HCT116 (cell line): ENCODE measurements at places on chromosomes 4 and X. TPM values are rescaled to one million over a fixed set of nuclear protein-coding genes. Genes with fewer than 3 reads are reported as not detected.

DNA sequence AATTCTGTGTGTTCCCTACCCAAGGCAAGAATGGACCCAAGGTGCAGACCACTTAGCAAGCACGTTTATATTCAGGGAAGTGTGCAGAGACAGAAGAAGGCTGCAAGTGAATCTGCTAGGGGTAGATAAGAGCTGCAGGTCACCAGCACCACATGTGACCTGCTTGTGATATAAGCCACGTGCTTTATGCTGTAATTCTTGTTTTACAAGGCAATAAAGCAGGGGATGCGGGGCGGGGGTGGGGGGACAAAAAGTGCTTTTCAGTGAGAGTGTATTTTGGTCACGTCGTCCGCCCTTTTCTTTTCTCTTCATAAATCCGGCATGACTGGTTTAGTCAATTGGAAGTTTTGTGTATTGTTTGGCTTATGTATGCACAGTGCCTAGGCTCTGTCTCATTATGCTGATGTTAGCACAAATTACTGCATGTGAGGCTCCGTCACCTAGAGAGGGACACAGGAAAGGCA is 192.7 kb downstream of the RBMX2 start:
- no peak for DNase-seq

GRCh38 chr4:66885501-66886165 is 659.7 kb downstream of the CENPC start:
- DNase-seq, result no peak

GRCh38 chrX:109889289-109890006 is 113.5 kb upstream of the TMEM164 start:
- DNase-seq, result no peak

DNA sequence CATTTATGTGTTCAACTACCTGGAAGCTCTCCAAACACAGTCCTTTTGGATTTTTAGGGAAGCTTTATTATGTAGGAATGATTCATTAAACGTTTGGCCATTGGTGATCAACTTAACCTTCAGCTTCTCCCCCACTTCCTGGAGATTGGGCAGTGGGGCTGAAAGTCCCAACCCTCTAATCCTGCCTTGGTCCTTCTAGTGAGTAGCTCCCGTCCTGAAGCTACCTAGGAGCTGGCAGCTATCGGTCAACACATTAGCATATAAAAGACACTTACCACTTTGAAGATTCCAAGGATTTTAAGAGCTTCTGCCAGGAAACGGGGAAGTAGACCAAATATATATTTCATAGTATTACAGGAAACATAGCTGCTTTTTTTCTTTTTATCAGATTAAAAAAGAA is 69.7 kb downstream of the MCUB start:
- no peak for DNase-seq

- no peak for DNase-seq
Measured at GRCh38 chr4:7993671-7994070, 54.0 kb upstream of the AFAP1 start.

The BMX gene
- total RNA-seq, result not detected

The SYNPO2 gene
- 0.93 TPM for total RNA-seq

- DNase-seq, result no peak
Measured at GRCh38 chr4:5322321-5322720, 271.0 kb downstream of the STK32B start.

- no peak for DNase-seq
Measured at GRCh38 chr4:89576246-89576645, 260.7 kb downstream of the SNCA start.

The AVPR2 gene
- total RNA-seq, result not detected

DNA sequence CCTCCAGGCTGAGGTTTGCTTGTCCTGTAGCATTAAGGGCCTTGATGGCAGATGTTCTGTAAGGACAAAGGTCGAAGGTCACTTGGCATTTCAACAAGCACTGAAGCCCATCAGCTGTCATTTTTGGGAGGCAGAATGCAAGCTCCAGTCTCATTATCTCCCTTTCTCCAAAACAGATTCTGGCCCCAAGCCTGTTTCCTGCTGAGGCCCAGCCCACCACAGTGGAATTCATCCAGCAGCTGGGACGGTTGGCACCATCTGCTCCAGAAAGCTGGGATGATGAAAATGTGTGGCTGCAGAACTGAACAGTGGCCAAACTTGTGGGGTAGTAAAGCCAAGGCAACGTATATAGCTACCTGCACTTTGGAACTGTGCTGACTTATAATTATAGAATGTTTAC is 17.7 kb upstream of the PPEF2 start:
- no peak for DNase-seq

DNA sequence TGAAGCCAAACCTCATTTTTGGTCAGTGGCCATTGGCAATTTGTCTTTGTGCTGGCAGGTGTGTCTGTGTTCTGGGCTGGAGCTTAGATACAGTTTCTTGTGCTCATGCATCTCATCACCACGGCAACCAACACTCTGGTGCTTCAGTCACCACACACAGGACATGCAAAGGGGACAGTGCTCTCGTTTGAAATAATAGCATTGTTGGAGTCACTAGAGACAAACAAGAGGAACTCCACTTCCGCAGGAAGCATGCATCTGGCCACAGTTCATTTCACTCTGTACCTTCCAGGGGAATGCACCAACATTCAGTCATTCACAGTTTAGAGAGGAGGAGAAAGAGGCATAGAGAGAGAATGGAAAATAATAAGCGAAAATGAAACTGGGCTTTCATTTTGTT is 267.4 kb downstream of the ANK2 start:
- no peak for DNase-seq

DNA sequence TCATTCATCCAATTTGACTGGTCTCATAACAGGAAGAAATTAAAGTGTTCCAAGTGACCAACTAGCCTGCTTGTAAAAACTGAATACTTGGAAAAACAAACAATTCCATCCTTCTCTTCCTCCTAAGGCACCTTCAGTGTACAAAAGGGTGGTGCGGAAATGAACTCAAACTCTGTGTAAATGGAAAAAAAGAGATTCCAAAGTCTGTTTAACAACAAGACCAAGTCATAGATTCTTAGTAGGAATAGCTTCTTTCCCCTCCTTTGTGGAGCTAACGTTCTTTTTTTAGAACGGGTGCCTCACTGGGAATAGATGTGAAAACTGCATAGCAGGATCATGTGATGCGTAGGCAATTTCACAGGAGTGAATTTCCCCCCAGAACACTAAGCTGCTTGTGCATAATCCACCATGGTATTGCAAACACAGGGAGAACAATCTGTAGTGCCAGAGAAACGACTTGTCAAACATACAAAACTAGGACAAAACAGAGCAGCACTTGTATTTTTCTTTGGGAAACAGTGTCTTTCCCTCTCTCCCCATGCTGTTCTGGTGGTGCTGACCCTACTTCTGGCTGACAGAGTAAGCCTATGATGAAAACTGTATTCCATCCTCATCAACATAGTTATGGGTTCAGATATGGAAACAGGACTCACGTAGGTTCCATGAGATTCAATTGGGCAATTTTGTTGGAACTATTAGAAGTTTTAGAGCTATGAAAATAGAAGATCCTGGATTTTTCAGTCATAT is 13.2 kb upstream of the SOD3 start:
- DNase-seq, result no peak

- no peak for DNase-seq
Measured at GRCh38 chr4:146637621-146638332, 916 bp upstream of the POU4F2 start.

The ENPP6 gene
- not detected for total RNA-seq

The STS gene
- 0.54 TPM for total RNA-seq

GRCh38 chr4:103308248-103308561 is 110.1 kb upstream of the CENPE start:
- no peak for DNase-seq
